ENCODE measurements at places on chromosomes 2 and 18.

- DNase-seq: peak; percentile 34
Measured at GRCh38 chr2:181411105-181411849, 45.9 kb upstream of the ITGA4 start.

- DNase-seq: no peak
Measured at GRCh38 chr18:44826418-44827259, 146.0 kb downstream of the SETBP1 start.

GRCh38 chr2:88574445-88574844 is 52.8 kb downstream of the EIF2AK3 start:
- no peak for DNase-seq

- DNase-seq: no peak
Measured at GRCh38 chr18:24212939-24213338, 74.1 kb downstream of the CABYR start.

- no peak for DNase-seq
Measured at GRCh38 chr2:16201848-16202247, 261.5 kb downstream of the MYCN start.

- no peak for DNase-seq
Measured at GRCh38 chr18:49980896-49981295, 167.6 kb upstream of the ACAA2 start.

- no peak for DNase-seq
Measured at GRCh38 chr2:100781009-100781325, 39.0 kb upstream of the NPAS2 start.

- DNase-seq: no peak
Measured at GRCh38 chr18:10923551-10924070, 225.8 kb downstream of the PIEZO2 start.

All from GF-D8 (cell line).